ENCODE measurements at places on chromosomes 2 and 18.

DNA sequence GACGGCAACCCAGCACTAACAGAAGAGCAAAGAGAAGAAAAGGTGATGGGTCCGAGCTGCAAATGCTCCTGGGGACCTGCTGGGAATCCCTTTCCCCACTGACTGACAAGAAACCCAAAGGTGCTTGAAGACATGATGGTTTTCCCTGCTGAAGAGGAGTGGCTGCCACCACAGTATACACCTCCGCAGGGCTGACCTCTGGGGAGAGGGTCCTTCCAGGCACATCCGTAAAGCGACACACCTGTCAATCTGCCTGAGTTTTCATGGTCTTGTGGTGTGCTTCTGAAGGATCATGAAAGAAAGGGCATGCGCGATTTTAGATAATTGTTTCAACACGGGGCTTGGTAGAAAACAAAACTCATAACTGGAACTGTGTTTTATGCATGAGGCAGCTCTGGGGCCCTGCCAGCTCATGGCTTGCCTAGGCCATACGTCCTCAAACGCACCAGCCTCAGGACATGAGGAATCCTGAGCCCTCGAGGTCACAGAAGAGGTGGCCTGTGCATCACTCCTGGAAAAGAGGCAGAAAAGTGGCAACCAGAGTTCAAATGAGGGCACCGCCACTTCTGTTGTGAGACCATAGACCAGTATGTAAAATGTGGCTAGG is 51.8 kb downstream of the SERTAD2 start:
- DNase-seq = no peak

DNA sequence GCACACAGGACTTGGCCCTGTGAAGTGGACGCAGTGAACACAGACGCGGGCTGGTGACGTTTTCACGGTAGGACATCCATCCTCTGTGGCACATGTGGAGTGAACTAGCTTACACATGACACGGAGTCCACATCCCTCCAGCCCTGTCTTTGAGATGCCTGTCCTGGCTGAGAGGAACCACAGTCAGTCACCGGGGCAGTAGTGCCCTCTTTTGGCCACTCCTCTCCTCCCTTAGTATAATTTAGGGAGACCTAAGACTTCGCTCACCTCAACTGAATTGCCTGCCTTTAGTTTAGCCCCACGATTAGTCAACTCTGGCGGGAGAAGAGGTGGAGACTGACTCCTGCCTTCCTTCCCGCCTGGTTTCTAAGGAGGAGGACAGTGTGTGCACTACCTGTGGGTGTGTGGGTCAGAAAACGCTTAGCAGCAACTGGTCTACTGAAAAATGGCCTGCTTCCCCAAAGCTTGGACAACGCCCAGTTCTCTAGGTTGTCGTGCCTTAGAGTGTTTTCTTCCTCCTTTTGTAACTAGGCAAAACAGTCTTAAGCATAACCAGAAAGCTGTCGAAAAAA is 70.6 kb downstream of the MBP start:
- DNase-seq = no peak

DNA sequence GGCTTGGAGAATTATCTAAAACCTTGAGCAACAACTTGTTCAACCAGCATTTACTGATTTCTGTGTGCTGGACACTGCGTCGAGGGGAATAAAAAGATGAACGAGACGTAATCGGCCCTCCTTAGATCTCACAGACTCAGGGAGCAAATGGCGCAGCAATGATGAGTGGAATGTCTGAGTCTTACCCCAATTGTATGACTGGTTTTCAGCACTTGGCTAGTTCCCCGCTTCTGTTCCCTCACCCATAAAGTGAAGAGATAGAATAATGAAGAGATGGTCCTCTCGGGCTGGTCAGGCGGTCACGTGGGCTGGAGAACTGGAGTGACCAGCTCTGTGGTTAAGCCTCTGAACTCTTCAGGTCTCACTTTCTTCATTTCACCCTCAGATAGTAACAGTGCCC is 17.3 kb upstream of the GATA6 start:
- DNase-seq = no peak

DNA sequence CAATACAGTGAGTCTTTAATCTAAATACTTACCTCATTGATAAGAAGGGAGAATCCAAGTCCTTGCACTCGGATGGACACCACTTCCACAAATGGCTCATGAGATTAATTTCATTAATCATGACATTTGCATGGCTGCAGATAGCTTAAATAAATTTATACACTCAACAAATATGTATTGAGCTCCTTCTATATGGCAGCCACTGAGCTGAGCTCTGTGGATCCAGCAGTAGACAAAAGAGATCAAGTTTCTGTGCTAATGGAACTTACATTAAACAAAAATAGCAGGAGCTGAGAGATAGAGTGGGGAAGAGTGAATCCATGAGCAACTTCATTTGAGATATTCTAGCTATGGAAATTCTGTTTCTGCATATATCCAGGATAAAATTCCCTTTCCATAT is 44.4 kb downstream of the RAB27B start:
- no peak for DNase-seq

DNA sequence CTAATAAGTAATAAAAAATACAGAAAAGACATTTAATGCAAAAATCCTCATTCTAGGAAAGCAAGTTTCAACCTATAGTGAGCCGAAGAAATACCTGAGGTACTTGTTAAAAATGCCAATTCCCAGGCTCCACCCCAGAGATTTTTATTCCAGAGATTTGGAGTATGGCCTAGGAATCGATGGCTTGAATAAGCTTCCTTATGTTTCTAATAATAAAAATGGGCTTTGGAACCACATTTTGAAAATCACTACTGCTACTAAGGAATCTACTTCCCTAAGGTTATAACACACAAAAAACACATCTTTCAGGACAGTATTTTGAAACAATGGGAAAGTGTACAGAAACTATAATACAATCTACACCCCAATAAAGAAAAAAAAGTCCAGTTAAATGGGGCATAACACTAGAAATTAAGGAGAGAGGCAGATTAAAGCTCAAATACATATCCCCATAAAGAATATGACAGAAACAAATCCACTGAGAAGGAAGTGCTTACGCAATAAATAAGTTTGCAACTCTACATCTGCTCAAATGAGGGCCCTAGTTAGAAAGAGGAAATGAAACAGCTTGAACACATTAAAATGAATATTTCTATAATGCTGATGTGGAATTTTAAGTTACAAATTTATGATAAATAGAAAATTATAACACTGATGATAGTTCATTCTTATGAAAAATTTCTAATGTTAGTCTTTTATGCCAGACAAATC is 103.7 kb downstream of the EPB41L3 start:
- no peak for DNase-seq

- DNase-seq = peak; percentile 45
These were observed 256.5 kb downstream of the TPGS2 start for GRCh38 chr18:36572135-36572856.

GRCh38 chr2:181139831-181140230 is 159.4 kb downstream of the UBE2E3 start:
- DNase-seq = no peak

DNA sequence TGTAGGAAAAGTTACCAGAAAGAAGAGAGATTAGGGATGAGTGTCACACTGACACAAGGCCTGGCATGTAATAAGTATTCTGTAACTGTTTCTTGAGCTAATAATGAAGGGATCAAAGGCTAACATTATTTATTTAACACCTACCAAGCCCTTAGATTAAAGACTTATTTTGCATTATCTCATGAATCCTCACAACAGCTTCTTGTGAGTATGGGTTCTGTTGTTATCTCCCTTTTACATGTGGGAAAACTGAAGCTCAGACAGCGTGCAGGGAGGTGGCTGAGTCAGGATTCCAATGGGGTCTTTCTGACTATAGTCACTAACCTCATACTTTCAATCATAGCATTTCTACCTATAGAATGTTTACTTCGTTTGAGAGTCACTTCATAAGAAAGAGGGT is 79.0 kb upstream of the PROKR1 start:
- no peak for DNase-seq

- no peak for DNase-seq
These were observed 99.9 kb downstream of the RBBP8 start for GRCh38 chr18:23033056-23033455.

DNA sequence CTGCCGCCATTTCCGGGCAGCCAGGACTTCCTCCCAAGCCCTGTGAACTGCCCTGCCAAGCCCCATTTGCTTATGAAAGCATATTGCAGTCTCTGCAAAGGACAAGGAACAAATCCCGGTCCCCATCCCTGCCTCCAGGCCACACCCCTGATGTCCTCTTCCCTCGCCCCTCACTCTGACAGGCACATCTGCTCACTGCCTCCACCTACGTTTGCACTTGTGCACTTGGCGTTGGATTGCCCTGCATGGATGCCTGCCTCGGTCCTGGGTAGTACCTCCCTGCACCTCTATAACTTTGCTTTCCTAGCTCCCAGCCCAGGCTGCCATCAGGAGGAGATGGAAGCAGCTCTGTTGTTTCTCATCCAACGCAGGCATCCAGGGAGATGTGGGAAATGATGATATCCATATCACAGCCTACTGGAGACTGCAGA is 19.6 kb upstream of the RPL31 start:
- DNase-seq = no peak

DNA sequence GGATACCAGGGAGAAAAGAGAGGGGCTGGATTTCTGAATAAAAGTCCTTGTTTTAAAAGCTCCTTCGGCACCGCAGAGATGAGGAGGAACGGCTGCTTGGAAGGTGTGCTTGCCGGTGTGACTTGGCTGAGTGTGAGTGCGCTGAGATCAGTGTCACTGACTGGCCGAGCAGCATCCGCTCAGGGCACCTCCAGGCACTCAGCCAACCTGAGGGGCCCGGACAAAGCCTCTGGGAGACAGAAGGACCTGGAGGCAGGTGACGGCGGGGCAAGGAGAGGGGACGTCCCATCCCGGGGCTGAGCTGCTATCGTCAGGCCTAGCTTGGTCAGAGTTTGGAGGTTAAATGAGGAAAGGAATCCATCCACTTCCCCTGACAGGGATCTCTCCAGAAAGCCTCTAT is 16.8 kb upstream of the ALLC start:
- no peak for DNase-seq

DNA sequence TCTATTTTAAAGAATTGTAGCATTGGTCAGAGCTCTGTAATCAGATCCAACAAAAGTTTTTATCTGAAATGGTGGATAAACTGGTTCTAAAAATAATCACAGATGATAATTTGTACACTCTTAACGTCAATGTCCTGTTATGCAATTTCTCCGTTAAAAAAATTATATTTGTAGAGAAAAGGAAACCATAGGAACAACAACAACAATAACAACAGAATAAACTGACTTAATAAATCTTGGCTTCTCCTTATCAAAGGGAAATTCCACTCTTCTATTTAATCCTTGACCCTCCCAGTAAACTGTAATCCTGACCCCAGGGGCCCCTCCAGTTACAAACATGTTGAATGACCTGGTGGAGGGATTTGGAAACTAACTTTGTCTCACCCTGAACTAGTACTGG is 78.6 kb upstream of the ZFP36L2 start:
- no peak for DNase-seq

DNA sequence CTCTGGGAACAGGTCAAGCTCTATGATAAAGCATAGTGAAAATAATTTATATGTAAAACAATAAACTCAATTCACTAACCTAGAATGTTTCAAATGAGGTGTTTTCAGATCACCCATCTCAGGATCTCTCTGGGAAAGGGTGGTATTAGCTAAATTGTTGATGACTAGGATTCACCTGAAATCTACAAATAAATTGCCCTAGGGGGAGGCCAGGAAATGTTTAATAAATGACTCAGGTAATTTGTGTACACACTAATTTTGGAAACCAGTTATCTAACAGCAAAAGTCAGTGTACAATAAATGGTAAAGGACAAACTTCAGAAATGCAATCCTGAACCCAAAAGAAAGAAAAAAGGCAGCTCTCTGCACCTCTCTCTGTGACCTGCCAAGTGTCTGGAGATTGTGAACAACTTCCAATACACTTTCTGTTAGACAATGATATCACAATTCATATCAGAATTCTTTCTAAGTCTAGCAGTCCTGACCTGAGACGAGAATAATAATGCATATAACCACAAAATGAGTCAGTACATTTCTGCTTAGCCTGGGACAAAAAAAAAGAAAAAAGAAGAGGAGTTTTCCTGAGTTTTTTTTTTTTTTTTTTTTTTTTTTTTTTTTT is 760.0 kb downstream of the EPHA4 start:
- no peak for DNase-seq

GRCh38 chr18:76806301-76806700 is 16.1 kb upstream of the ZNF236 start:
- DNase-seq = no peak

DNA sequence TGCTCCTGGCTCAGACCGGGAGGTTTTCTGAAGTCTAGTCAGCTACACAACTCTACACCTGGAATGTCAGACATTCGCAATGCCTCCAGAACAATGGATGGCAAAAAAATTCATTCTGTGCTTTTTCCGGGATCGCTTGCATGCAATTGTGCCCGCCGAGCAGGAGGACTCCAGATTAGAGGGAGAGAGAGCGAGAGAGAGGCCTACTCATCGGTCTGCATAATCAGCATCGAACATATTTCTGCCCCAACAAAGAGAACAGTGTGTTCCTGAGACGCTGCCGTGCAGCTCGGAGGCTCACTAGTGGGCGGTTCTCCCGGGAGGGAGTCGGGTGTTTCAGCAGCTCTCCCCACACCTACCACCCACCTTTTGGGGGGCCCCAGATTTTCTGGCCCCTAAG is 117.1 kb downstream of the KLHL29 start:
- DNase-seq = no peak

- DNase-seq = no peak
These were observed 78.9 kb downstream of the UXS1 start for GRCh38 chr2:106115250-106115649.

DNA sequence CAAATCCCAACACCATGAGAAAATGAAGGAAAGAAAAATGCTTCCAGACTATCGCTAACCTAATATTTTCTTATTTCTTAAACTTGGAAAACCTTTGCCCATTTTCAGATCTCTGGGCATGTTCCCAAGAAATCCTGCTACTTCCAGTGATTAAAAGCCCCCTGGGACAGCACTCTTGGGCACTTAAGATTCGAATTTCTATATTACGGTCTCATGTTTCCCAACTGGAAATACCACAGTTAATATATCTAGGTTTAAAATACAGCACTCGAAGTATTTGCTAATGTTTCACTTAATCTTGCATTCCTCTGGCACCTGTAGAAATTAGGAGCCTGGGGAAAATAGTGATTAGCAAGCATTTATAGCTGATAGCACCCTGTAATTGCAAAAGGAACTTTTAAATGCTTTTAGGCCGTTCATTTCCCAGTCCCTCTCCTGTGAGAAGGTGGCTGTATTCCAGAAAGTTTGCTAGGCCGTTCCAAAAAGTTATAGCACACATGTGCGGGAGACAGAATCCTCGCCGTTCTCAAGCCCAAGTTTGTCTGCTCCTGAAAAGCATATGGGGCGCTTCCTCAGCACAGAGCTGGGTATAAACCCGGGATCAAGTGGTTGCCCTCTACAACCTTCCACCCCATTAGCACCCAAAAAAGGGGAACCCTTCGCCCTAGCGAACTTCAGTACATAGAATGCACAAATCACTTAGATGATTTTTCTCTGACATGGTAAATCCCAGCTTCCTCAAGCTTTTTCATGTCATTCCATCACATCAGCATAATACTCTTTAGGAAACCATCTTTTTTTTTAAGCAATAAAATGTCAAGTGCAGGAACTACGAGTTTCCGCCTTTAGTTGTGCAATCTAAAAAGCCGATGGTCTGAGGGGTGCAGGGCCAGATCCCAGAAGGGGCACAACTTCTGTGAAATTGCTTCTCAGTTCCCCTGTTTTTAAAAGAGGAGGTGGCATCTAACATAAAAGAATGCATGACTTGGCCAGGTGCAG is 60.6 kb downstream of the DIPK1C start:
- peak; percentile 59 for DNase-seq

GRCh38 chr2:122982936-122983335 is 1042.2 kb upstream of the CNTNAP5 start:
- no peak for DNase-seq

Data from left hindlimb (tissue), 1 donor.